M059J (cell line): ENCODE measurements at places on chromosomes 12 and 14. TPM values are rescaled to one million over a fixed set of nuclear protein-coding genes. Genes with fewer than 3 reads are reported as not detected.

DNA sequence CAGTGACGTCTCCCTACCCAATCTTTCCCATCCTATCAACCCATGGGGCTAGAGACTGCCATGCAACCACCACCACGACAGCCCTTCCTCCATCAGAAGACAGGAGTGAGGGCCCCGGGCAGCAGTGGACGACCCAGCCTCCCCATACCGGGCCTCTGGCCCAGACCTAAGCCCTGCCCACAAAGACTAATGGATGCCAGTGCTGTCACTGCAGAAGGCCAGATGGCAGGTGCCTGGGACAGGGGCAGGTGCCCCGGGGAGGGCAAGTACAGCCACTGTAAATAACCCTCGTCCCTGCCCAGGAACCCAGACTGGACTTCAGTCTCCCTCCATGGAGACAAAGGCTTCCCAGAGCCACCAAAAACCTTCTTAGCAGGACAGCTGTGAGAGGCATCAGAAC is 20.3 kb upstream of the HSPB8 start:
- no peak for DNase-seq

DNA sequence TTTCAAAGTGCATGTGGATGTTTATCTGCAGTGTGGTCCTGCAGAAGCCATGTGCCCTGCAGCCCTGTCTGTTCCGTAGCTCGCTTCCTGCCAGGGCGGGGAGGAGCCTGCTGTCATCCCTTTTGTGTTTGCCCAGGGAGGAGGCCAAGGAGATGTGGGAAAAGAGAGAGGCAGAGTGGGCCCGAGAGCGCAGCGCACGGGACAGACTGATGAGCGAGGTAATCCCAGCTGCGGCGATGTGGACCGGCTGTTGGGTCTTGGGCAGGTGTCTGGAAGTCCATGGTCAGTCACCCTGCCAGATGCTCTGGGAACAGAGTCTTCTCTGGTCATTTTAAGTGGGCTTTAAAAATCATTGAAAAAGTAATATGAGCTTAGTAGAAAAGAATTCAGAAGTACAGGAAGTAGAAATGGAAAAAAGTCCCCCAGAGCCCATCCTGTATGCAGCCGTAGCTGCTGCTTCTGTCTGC is 12.8 kb downstream of the TCHP start:
- DNase-seq: no peak

DNA sequence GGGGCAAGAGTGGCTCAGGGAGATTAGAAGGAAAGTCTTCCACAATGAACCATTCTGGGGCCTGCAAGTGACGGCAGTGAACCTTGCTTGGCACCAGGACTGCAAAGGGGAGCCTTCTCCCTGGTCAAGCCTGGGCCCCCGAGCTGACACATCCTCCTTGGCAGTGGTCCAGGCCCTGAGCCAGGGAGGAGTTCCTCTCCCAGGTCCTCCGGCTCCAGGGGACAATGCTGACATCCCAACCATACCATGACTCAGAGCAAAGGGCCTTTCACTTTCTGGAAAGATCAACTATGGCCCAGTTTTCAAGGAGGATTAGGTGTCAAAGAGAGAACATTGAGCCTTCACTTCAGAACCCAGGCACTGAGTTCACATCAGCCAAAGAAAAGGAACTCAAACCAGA is 756.5 kb upstream of the TBX3 start:
- peak; percentile 93 for DNase-seq

DNA sequence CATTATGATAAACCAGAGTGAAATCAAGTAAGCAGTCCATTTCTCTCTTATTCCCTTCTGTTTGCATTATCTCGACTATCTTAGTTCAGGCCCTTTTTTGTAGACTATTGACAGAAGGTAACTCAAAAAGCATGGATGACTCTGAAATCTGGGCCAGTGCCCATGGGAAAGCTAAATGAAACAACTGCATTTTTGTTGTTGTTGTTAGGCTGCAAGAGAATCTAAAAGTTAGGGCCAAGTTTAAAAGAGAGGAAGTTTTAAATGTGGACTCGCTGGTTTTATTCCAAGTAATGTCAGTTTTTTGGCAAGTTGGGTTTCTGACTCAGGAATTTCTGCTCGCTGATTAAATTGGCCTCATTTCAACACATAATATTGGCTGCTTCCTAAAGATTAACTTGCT is 201.1 kb downstream of the PIK3C2G start:
- DNase-seq: peak; percentile 61

The RGS6 gene
- not detected in 2 replicates for total RNA-seq

DNA sequence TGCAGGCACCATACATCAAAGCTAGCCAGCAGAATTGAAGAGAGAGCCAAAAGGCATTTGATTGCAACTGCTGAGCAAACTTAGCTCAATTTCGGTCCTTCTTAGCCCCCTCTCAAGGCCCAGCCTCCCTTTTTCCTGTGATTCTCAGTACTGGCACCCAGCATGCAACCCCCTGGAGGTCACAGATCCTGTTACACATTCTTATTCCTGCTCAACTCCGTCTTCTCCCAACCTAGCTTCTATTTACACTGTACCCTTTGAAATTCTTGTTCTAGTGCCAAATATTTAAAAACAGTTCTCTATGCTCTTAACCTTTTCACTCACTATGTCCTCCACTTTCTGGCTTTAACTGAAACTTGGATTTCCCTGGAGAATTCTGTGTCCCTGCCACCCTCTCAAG is 131.3 kb upstream of the CPSF6 start:
- no peak for DNase-seq

DNA sequence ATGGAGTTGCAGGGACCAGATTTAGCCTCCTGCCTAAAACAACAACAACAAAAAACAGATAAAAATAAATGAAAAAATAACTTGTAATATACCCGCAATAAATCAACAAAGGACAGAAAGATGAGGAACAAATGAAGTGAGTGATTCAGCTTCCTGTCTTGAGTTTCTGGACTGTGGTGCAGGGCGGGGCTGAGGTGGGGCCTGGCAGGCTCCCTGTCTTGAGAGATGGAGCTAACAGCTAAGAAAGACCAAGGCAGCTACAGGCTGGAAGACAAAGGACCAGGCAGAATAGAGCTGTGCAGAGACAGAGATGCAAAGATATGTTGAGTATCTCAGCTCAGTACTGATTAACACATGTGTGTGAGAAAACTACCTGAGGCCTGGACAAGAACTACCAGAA is 879.2 kb downstream of the AACS start:
- no peak for DNase-seq

DNA sequence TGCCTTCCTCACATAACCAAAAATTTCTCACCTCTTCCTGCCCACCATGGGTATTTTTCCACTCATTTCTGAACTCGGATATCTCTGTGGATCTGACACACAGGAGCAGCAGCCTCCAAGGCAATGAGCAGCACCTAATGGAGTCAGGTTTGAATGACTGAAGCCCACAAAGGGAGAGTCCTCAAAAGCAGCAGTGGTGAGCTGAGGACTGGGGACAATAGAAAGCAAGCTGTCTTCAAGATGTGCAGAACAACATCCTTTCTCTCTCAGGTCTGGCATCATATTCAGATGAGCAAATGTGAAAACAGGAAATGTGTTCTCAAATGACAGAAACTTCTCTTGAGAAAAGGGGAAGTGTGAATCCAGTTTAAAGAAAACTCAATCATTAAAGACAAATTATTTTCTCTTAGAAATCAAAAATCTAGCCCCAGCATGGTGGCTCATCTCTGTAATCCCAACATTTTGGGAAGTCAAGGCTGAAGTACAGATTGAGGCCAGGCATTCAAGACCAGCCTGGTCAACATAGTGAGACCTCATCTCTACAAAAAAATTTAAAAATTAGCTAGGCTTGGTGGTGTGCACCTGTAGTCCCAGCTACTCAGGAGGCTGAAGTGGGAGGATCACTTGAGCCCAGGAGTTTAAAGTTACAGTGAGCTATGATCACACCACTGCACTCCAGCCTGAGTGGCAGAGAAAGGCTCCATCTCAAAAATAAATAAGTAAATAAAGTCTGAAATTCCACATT is 54.2 kb downstream of the C12orf42 start:
- no peak for DNase-seq

- DNase-seq: no peak
Measured at GRCh38 chr12:48198672-48198971, 4.5 kb downstream of the OR10AD1 start.

- peak; percentile 54 for DNase-seq
Measured at GRCh38 chr12:46585854-46586621, 213.5 kb upstream of the SLC38A2 start.

DNA sequence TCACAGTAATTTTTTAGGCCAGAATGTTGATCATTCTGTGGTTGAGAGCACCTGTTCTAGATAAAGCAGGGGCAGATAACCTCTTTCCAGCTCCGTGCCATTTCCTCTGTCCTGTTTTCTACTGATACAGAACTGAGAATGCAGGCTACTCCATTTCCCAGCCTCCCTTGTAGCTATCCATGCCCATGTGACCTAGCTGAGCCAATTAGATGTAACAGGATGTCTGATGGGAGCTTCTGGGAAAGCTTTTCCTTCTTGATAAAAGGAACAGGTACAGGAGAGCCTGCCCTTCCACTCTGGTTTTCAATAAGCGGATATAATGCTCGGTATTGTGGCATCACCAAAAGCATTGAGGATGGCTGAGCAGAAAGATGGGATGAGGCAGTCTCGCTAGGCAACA is 54.2 kb downstream of the LRRC74A start:
- no peak for DNase-seq

The PRB2 gene
- total RNA-seq: not detected in 2 replicates

DNA sequence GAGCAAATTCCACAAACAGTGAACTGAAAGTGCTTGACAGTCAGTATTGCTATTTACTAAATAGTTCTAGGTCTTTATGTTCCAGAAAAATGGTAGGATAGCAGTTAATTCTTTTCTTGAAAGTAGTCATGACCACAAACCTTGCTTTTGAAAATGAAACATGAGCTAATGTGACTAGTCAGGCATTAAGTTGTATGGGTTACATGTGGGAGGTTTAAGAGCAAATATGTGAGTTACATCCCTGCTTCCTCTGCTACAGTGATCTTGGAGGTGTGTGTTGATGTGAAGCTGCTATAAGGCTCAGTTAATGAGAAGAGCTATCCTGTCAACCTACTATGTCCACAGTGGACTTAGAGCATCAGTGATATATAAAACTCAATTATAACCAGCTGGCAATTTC is 741.6 kb downstream of the FSCB start:
- no peak for DNase-seq

DNA sequence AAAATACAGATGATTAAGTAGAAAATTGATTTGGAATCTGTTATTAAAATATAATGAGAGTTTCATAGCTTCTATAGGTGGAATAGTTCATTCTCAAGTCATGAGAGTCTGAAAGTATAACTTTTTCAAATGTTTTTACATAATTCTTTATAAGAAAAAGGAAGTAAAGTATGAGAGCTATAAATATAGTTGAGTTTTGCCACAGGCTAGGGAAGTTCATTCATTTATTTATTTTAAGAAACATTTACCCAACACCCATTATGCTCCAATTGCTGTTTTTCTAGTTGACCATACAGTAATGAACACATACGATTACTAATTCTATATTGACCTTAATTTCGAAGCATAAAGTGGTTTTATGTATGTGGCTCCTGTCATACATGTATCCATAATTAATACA is 24.8 kb downstream of the LRRIQ1 start:
- no peak for DNase-seq

DNA sequence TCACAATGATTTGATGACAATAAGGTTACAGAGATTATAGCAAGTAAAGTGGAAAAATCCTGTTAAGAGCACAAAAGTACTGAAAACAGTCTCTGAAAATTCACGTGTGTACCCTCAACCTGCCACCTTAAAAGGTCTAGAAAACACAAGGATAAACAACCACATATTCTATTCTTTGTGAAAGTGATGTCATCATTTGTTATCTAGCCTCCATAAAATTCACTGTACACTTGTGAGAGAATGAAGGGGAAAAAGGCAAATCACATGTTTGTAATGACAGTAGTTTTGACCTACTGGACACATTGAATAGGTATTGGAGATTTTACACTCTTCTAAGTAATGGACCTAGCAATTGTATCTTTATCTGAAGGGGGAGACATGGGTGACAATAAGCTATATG is 4.0 kb downstream of the PTGDR start:
- no peak for DNase-seq

GRCh38 chr14:31761325-31761724 is 200.1 kb downstream of the NUBPL start:
- no peak for DNase-seq

DNA sequence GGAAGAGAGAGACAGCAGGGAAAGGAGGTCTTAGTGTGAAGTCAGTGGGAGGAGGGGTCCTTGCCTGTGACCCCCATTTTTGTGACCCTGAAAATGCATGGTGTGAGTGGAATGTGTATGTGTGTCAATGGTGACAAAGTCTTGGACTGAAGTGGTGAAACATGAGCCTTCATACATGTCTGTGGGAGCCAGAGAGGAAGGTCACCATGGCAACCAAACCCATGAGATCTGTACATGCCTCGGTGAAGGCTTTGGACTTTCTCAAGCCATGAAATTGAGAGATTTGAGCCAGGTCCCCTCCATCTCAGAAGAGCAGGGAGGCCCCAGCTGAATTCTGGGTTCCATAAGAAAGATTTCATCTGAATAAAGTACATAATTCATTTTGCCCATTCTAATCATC is 108.7 kb downstream of the TTC8 start:
- peak; percentile 19 for DNase-seq

The USP44 gene
- 0.02 TPM in 1 of 2 replicates, not detected in the other for total RNA-seq

DNA sequence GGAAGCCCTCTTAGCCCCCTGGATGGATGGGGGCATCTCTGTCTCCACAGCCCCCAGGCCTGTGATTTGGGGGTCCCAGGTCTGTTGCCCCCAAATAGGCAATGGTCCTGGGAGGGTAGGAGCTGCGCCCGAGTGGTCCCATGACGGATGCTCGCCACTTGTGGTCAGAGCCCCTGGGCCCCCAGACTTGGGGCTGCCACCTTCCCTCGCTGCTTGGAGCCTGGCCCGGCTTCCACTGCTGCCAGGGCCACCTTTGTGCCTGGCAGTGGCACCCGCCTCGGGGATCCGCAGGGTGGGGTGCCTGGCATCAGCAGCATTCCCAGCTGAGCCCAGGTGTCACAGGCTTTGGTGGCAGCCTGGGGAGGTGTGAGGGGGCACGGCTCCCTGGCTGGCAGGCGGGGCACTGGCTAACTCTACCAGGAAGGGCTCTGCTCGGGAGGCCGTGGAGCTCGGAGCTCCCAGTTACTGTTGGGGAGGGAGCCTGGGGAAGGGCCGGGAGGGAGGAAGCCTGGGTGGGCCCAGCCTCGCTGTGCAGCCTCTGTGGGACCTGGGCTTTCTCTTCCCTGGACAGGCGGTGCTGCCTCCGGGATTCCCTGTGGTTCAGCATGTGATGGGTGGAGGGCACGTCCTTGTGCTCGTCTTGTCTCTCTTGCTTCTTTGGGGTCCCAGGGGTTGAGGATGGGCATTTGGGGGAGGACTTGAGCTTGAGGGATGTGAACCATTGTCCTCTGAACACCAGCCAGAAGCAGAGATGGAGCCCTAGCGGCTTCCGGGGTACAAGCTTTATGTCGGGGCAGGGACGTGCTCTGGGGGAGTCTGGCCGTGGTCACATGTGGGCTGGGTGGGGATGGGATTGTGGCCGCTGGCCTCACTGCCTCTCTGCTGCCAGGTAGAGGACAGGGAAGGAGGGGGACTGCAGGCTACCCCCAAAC is 5.4 kb downstream of the KIF26A start:
- no peak for DNase-seq

GRCh38 chr12:111368291-111368787 is 556 bp downstream of the PHETA1 start:
- DNase-seq: no peak

GRCh38 chr12:129662234-129662633 is 241.6 kb downstream of the TMEM132D start:
- DNase-seq: no peak

The LHX5 gene
- total RNA-seq: 0.02 TPM in 1 of 2 replicates, not detected in the other

GRCh38 chr12:52566847-52567291 is 6.8 kb downstream of the KRT74 start:
- no peak for DNase-seq

The TAS2R7 gene
- not detected in 2 replicates for total RNA-seq
